ENCODE measurements at places on chromosomes 13 and 19.

DNA sequence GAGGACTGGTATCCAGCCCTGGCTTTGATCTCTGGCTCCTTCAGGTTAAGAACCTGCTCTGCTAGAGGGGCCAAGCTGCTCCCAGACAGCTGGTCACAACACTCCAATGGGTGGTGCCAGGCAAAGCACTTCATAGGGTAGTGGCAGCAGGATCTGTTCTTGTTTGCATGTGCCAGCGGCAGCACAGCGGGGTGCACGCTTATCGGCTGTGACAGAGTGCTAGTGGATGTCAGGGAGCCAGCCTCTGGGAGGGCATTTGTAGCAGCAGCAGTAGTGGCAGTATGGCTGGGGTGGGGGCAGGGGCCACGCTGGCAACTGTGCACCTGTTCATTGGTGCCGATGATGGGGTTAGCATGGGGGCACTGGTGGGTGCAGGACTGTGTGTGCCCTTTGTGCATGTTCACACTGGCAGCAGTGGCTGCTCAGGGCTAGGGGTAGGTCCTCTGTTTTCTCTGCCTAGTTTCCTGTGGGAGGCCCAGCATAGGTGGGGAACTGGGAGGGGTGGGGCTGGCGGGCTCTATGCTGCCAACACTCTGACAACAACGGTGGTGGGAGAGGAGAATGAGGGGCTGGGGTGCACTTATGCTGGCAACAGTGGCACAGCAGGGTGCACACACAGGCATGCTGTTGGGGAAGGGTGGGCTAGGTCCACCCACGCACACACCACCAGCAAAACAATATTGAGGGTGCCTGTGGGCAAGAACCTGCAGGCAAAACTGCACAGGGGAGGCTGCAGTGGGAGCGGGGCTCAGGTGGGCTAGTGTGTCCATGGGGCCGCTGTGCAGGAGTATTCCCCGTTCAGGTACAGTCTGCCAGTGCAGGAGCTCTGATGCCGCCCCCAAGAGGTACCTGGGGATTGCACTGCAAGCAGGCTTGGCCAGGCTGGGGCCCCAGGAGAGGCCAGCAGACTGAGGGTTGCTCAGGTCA is 19.3 kb downstream of the AP1M1 start:
- no peak for DNase-seq

DNA sequence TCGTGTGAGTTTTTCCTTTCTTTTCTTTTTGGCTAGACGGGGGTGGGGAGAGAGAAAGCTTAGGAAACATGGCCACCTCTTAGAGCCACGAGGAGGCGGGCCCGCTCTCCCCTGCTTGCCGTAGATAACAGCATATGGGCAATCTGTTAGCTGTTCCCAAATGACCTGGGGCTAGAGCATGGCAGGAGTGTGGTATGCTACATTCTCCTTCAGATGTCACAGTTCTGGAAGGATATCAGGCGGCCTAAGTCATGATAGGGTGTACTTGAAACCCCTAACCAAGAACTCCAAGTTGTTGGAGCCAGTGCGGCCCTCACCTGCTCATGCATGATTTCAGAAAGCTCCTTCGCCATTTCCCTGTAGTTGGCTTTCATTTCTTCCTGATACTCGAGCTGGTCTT is 44.3 kb upstream of the SLC15A1 start:
- no peak for DNase-seq

DNA sequence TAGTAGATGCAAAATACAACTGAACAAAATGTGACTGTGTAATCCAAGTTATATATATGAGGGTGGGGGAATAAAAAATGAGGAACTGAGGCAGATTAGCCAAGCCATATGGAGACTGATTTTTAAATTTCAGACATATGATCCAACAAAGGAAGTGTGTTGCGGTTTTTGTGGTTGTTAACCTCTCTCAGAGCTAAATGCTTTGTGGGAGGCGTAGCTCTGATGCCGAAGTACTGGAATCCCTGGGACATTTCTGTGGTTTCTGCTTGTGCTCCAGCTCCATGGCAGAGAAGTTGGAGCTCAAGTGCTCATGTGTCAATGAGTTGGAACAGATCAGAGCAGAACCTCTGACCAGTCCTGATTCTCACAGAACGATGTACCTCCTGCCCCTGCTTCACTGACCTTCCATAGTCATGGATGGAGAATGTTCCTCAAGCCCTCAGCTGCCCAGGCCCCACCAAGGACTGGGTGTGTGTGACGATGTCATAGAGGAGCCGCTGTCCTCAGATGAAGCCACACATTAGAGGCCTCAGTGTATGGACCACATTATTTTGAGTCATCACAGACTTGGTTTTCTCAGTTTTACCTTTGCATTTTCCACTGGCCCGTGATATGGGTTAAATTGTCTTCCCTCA is 107.6 kb downstream of the SOX1 start:
- no peak for DNase-seq

GRCh38 chr19:2361246-2362045 is 1.4 kb downstream of the TMPRSS9 start:
- no peak for DNase-seq

DNA sequence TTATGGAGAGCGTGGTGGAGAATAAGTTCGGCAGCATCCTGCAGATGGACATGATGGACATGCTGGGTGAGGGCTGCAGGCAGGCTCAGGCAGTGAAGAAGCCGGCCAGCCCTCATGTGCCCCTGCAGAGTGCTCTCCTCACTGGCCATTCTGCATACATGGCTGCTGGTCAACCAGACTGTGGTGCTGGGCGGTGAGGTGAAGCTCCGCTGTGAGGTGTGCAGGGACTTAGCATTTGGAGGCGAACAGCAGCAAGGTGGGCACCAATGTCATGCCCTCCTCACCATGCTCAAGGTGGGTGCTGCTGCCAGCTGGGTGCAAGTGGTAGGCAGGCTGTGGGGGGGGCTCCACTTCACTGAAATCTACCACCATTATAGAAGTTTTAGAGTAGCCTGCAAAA is 5.7 kb upstream of the ZNF492 start:
- DNase-seq = no peak

DNA sequence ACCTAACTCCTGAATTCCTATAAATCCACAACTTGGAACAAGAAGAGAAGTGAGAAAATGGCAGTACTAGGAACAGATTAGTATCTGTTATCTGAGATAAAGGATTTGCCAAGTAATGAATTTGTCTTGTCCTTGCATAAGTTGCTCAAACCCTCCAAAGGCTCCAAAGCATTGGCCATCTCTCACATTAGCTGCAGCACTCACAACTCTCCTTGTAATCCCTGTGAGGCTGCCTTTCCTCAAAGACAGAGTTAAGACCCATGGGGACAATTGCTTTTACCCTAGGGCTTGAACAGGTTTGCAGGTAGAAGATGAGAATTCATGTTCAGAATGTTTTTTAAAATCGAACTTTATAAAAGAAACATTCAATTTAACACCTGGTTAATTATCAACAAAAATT is 1702.2 kb downstream of the EFNB2 start:
- no peak for DNase-seq

GRCh38 chr13:81770868-81771505 is 1430.1 kb upstream of the SPRY2 start:
- DNase-seq = no peak

GRCh38 chr13:50485979-50486935 is 357.2 kb downstream of the DLEU7 start:
- no peak for DNase-seq

- DNase-seq = no peak
Observed at GRCh38 chr19:50508843-50509190, 2.2 kb downstream of the JOSD2 start.

GRCh38 chr13:32016631-32017030 is 14.9 kb upstream of the FRY start:
- DNase-seq = no peak

- no peak for DNase-seq
Observed at GRCh38 chr19:36008336-36008978, at the start of gene SYNE4. Gene SYNE4 (minus strand): TSS chr19:36008813. CDS start chr19:36008681, 132 bp downstream.

GRCh38 chr13:93289842-93290241 is 63.2 kb downstream of the GPC6 start:
- no peak for DNase-seq

GRCh38 chr19:6671960-6672359 is 2.0 kb upstream of the TNFSF14 start:
- DNase-seq = no peak

DNA sequence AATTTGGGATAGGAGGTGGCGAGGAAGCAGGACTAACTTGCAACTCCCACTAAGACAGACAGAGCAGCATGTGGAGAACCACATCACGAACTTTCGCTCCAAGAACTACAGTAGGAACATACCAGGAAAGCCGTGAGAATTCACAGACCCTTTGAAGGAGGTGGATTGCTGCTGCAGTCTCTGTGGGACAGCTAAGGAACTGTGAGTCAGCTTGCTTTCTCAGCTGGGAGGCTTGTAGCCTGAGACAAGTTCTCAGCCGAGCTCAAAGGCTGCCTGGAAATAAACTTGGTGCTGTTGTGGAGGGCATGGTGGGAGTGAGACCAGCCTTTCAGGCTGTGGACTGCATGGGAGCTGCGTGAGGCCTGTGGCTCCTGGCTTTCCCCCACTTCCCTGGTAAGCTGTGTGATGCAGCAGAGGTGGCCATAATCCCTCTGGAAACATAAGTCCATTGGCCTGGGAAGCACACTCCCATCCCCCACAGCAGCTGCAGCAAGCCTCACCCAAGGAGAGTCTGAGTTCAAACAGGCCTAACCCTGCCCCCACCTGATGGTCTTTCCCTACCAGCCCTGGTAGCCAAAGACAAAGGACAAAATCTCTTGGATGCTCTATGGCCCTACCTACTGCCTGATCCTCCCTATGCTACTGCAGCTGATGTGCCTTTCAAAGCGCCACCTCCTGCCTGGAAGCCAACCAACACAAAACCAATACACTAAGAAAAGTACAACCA is 441.1 kb upstream of the HTR2A start:
- DNase-seq = no peak

- no peak for DNase-seq
Observed at GRCh38 chr19:18768997-18769891, 21.9 kb downstream of the COMP start.

DNA sequence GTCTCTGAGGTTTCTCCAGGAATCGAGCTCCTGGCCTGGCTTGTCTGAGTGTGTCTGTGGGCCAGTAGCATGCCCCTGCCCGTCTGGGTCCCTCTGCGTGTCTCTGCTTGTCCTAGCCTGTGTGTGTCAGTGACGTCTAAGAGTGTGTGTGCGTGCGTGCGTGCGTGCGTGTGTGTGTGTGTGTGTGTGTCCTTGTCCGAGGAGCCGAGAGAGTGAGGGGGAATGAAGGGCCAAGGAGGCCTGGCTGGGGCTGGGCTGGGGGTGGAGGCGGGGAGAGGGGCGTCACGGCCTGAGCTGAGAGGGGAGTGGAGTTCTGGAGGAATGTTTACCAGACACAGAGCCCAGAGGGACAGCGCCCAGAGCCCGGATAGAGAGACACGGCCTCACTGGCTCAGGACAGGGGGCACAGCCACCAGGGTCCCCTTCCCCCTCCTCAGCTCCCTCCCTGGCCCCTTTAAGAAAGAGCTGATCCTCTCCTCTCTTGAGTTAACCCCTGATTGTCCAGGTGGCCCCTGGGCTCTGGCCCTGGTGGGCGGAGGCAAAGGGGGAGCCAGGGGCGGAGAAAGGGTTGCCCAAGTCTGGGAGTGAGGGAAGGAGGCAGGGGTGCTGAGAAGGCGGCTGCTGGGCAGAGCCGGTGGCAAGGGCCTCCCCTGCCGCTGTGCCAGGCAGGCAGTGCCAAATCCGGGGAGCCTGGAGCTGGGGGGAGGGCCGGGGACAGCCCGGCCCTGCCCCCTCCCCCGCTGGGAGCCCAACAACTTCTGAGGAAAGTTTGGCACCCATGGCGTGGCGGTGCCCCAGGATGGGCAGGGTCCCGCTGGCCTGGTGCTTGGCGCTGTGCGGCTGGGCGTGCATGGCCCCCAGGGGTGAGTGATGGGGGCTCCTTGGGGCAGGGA is at the start of gene AXL:
TSS of gene AXL (plus strand) at position 609 of the 893 bp plus-strand sequence. CDS start at position 779, 170 bp downstream.
- peak; percentile 93 for DNase-seq

GRCh38 chr19:21094347-21095025 is 12.5 kb downstream of the ZNF714 start:
- no peak for DNase-seq

DNA sequence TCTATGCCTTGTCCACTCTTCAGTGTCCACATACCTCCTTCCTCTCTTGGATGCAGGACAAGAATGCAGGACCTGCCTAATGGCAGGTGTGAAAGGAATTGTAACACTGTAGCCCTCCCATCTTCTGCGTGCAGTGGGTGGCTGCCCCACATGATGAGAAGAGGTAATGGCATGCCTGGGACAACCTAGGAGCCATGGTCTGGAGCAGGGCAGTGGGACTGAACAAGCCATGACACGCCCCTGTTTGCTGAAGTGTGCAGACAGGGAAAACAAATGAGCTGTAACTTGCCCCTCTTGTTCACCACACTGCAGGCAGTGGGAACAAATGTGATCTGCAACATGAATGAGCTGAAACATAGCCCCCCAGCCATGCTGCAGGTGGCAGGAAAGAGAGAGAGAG is 192.2 kb downstream of the PCDH17 start:
- no peak for DNase-seq

GRCh38 chr13:82330499-82330898 is 1551.8 kb downstream of the SLITRK1 start:
- no peak for DNase-seq

- DNase-seq = peak; percentile 23
Observed at GRCh38 chr19:38737281-38737865, 6.9 kb downstream of the CAPN12 start.

DNA sequence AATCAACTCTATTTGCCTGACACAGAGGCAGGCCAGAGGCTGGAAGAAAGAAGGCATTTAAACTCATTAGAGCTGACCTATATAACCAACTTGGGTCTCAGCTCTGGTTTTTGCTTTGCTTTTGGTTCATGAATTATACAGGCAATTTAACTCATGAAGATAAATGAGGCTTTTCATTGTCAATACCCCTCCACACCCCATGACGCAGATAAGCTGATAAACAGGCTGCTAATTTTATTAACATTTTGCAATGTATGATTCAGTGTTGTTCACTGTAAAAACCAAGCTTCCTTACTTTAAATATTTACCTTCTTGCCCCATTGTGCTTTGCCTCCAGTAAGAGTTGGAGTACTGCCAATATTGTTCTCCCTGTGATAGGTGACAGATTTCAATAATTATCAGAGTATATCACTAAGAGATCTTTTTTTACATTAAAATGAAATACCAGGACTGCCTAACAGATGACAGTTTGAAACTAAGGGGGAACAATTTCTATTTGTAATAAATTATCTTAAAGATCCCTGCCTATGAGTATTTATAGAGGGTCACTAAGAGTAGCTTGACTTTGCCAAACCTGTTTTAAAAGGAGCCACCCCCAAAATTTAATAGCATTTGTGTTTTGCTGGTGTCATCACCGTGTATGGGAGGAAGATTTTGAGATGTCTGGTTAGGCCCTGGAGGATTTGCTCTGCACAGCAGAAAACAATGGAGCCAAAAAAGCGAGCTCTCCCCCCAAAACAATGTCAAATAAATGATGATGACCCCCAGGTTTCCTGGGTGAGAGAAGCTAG is 472.7 kb upstream of the NBEA start:
- no peak for DNase-seq

GRCh38 chr19:48806518-48806817 is 4.4 kb downstream of the BCAT2 start:
- peak; percentile 72 for DNase-seq

All from right hindlimb (tissue), 1 donor.